ENCODE measurements at places on chromosomes 3 and 15.
A peak's percentile ranks its signal among the peaks of the same experiment; 100 is the strongest.

- peak; percentile 24 for DNase-seq
These were observed 631 bp upstream of the CNBP start for GRCh38 chr3:129184396-129184657.

- no peak for DNase-seq
These were observed 891 bp upstream of the DMXL2 start for GRCh38 chr15:51623386-51623938.

- DNase-seq, result no peak
These were observed 54.8 kb downstream of the ZNF609 start for GRCh38 chr15:64515196-64515595.

GRCh38 chr3:20406611-20407011 is 220.6 kb upstream of the SGO1 start:
- DNase-seq, result no peak

- no peak for DNase-seq
These were observed 225.6 kb upstream of the STRIT1 start for GRCh38 chr3:155519078-155519477.

DNA sequence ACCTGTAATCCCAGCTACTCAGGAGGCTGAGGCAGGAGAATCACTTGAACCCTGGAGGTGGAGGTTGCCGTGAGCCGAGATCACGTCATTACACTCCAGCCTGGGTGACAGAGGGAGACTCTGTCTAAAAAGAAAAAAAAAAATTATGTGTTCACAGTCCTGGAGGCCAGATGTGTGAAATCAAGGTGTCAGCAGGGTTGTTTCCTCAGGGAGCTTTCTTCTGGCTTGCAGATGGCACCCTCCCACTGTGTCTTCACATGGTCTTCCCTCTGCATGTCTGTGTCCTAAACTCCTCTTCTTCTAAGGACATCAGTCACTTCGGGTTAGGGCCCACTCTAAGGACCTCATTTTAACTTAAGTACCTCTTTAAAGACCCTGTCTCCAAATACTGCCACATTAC is 56.1 kb upstream of the UBE2E1 start:
- DNase-seq, result no peak

- no peak for DNase-seq
These were observed 222.1 kb upstream of the CHRM5 start for GRCh38 chr15:33746203-33746602.

DNA sequence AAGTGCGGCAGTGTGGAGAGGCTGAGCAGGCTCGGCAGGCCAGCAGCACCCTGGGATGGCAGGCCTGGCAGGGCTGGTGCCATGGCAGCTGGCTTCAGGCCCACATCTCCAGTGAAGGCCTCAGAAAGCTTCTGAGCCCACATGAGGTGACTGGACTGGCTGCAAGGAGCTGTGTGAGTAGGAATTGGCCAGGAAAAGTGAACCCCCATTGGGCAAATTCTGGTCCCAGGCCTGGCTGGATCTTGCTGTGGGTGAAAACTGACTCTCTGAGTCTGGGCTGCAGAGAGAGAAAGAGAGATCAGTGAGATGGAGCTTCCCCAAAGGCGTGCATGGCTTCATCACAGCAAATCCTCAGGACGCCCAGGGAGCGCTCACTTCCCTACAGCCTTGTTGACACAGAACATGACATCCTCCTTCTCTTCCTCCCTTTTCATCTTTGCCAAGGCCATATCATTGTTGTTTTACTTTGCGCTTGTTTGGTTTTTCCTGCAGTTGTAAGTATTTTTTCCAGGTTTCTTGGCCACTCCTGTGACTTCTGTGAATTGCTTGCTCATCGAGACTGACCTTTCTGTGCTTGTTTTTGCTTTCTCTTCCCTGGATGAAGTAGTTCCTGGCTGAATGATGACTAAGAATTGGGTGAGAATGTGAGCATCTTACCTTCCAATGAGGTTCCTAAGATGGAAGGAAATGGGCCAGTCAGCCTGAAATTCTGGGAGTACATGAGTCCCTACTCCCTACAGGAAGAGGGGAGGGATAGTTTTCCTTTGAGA is 299.1 kb downstream of the TLE3 start:
- no peak for DNase-seq

DNA sequence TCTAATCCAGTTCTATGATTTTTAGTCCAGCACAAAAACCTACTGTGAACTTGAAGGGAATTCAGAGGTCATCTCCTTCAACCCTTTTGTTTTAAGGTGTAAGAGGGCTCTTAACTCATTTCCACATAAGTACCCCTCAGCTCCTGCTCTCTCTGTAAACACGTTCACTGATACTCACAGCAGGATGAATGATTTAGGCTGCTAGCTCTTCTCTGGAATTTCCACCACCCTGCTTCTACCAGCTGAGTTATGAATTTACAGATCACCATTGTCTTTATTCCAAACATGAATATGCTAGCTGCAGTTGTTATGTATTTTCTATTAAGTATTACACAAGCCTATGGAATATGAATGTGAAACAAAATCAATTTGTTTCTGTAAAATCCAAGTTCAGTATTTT is 101.3 kb upstream of the NANOGP8 start:
- DNase-seq, result no peak

GRCh38 chr3:174955513-174956016 is 96.4 kb downstream of the NAALADL2 start:
- DNase-seq, result no peak

DNA sequence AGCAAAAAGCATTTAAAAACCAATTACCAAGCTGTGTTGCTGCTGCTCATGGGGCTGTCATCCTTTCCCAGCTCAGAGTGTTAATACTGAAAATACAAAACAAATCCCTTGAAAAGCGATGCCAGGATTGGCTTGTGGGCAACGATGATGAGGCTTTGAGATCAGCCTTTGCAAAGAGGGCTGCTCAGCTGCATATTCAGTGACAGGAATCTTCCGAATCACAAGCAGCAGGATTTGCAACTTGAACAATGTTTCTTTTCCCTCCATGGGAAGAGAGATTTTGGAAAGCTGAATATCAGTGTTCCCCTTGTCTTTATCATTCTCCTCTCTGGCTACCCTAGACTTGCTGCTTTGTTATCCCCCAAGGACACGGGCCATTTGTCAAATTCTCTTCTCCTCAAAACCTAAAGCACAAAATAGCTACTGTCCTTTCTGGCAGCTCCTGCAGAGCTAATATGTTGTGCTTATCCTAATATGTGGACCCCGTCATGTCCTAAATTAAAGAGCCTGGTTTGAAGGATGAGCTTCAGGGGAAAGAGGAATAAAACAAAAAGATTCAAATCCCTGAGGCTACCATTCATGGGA is 375.8 kb downstream of the GAP43 start:
- DNase-seq, result no peak

DNA sequence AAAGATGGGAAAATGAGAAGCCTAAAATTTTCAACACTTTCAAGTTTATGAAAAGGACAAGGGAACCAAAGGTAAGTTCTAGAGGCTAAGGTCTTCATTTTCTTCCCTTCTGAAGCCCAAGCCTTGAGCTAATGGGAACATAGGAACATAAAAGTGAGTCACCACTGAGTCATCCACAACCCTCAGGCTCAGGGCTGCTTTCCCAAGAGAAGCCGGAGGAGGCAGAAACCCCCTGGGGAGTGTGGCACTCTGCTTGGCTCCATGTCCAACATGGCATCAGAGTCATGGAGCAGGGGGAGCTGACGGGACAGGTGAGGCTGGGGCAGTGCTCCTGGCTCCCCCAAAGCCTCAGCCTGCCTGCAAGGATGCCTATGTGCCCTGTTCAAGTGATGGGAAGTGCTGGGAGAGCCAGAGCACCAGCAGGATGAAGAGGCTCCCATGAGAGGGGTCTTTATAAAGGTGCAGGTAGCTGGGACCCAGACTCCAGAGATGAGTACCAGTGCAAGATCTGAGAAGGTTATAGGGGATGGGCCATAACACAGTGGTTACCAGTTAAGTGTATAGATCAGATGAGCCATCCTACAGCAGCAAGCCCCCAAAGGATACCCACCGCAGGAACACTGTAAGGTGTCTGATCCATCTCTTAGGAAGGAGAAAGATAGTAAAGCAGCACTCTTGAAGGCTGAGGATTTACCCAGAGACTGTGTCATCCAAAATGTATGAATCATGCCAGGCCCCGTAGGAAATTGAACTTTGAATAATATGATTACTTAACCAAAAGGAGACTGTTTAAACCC is 31.8 kb upstream of the RYR3 start:
- DNase-seq, result no peak

DNA sequence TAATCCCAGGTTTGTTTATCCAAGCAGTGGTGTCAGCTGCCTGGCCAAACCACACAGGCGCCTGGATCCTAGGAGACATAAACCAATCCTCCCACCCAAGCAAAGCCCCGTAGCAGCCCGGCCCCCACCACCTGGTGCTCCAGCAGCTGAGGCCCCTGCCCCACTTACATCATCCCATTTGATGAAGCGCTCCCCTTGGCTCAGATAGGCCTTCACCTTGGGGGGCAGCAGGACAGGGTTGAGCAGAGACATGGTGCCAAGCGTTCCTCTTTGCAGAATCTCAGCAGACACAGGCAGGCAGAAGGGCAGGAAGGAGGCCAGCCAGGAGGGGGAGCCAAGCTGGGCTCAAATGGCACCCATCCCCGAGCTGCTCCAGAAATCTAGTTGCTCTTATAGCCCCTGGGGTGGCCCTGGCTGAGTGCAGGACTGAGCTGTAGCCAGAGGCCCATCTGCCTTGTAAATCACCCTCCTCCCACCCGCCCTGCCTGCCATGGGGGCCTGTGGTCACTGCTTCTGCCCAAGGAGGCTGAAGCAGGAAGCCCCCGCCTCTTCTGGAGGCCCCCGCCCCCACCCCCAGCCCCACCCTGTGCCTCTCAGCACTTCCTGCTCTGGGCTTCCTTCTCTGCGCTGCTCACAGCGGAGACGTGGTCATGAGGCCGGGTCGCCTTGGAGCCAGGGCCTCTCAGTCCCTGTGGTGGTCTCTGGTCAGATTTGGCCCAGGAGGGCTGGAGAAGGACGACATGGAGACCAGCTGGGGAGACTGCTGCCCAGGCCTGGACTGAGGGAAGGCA is at the start of gene PLCB2:
TSS of gene PLCB2 (minus strand) at position 515 of the 791 bp plus-strand sequence. CDS start at position 252, 263 bp downstream.
- DNase-seq, result peak; percentile 72

GRCh38 chr3:127320529-127321121 is 32.8 kb upstream of the PRR20G start:
- DNase-seq, result no peak

DNA sequence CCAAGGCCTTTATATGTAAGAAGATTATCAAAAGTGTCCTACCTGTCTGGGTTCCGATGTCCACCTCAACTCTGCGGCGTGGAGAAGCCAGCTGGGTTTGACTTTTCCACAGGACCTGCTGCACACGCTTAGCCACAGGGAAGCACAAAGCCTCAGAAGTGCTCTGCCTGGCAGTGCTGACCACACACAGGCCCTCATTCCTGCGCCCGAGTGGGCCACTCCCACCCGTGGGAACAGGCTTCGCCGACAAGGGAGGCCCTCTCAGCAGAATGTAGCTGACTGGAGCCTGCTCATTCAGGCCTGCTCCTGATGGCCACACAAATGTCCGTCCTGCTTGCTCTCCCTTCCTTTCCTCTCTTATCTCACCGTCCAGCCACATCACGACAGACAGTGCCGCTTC is 221.4 kb upstream of the LRRN1 start:
- no peak for DNase-seq

GRCh38 chr15:36550650-36551049 is 28.8 kb upstream of the CDIN1 start:
- no peak for DNase-seq

GRCh38 chr3:15151166-15151565 is 52.2 kb upstream of the RBSN start:
- DNase-seq, result no peak

GRCh38 chr15:95401587-95401986 is 928.9 kb upstream of the NR2F2 start:
- DNase-seq, result no peak

- no peak for DNase-seq
These were observed 701.8 kb downstream of the ZPLD1 start for GRCh38 chr3:103136621-103137020.

- no peak for DNase-seq
These were observed 548.3 kb downstream of the NLGN1 start for GRCh38 chr3:173945806-173946205.

GRCh38 chr3:188707381-188708288 is 464.1 kb upstream of the TPRG1 start:
- no peak for DNase-seq

DNA sequence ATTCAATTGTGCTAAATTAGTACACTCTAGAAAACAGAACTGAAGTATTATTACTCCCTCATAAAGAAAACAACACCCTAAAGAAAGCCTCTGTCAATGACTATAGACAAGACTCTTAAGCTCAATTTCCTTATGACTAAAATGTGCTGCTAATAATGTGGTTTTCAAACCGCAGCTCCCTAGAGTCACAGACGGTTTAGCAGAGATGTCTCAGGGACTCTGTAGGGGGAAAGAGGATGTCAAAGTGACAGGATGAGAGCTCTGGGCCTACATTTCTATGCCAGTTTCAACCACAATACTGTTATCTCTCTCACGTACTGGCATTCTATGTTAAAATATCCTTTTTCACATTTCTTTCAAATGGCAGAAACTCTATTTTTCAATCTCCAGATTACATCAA is 37.6 kb upstream of the WDR49 start:
- DNase-seq, result peak; percentile 49

- peak; percentile 74 for DNase-seq
These were observed at the start of gene CMTM8 for GRCh38 chr3:32238453-32239306. Gene CMTM8 (plus strand): TSS chr3:32238680. CDS start chr3:32238973, 293 bp downstream.

GRCh38 chr3:3081381-3082233 is 28.6 kb downstream of the IL5RA start:
- no peak for DNase-seq

GRCh38 chr3:155512867-155513261 is 219.4 kb upstream of the STRIT1 start:
- no peak for DNase-seq

DNA sequence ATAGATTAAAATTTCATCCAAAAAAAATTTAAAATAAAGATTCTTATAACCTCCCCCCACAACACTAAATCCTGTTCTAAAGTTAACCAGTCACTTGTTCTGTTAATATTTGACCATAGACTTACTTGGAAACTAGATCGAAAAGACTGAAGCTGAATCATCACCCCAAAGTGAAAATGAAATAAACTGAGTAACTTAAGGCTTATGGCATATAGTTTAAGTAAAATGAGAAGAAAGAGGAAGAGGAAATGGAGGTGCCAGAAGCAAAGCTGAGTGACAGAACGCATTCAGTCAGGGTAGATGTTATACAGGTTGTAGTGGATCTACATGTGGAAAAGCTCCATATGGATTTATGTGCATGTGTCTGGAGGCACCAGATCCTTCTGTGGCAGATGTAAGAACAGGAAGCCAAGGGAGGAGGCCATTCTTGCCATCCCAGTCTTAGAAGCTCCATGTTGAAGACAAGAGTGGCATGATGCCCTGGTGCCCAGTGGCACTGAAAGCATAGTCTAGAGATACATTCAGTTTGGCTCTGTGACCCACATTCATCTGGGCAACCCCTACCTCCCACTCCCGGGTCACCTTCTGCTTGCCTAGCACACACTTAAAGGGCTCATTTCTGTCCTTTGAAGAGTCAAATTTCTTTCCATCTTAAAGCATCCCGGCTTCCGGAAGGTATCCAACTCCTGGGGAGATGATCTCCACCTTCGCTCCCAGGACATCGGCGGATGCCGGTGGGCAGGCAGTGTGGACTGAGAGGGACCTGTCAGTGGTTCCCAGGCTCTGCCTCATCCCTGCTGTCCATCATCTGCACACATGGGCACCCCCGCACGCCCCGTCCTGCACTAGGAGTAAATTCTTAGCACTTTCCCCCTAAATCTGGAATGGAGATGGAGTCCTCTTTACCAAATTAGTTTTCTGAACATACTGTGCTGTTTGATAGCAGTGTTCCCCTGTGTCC is 90.8 kb downstream of the NEO1 start:
- peak; percentile 7 for DNase-seq

GRCh38 chr3:186929186-186929585 is 1.1 kb upstream of the ST6GAL1 start:
- no peak for DNase-seq
